ENCODE measurements at places on chromosomes 1 and 21.

DNA sequence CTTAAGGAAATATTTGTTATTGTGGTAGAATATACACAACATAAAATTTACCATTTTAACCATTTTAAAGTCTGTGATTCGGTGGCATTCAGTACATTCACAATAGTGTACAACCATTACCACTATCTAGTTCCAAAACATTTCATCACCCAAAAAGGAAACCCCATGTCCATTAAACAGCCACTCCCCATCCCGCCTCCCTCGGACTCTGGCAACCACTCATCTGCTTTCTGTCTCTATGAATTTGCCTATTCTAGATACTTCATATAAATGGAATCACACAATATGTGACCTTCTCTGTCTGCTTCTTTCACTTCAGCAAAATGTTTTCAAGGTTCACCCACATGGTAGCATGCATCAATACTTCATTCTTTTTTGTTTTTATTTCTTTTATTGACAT lies 51.3 kb downstream of the PTP4A2 start:
- DNase-seq = no peak

DNA sequence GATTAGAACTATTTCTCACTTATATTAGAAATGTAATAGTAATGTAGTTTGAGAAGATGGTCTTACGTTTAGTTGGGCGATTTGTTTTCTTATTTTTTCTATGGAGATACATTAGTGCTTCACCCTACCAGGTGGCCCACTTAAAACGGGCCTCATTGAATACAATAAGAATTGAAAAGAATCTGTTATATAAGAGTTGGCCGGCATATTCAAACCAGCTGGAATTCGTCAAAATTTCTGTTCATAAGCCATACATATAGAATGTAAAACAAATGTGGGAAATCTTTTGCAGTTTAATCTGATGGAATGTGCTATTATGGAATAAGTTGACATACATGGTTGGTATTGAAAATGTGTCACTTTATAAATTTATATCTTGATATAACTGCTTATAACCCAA lies 96.4 kb upstream of the C1orf105 start:
- DNase-seq = no peak

DNA sequence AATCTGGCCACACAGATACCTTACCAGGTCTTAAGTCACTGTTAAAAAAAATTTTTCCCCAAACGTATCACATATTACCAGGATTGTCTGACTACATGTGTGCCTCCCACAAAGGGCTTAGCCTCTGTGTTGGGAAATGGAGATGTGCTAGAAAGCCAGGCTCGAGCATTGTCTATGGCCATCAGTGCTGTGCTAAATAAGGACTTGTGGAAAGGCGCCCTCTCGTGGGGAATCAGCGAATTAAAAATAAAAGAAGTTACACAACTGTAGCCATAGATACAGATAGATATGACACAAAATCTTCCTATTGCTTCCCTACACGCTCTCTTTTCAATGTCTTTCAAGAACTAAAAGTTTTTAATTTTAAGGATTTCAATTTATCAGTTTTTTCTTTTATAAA lies 47.5 kb upstream of the CRNN start:
- peak; percentile 63 for DNase-seq

- DNase-seq = no peak
Measured at GRCh38 chr1:23909412-23909811, 3.8 kb downstream of the CNR2 start.

DNA sequence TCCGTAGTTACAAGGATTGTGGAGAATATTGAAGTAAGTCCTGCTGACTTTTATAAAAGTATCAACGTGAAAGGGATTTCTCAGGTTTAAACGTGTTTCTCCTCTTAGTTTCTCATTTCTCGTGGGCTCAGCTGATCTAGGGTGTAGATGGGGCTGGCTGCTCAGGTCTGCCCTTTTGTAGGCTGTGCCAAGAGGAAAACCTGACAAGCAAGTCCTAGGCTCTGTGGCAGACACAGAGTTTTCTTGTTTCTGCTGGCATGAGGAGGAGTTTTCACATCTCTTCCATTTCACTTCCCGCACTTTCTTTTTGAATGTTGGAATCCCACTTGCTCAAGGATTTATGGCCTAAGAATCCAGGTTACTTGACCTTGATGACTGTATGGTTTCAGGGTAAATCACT lies 14.8 kb downstream of the VPS13D start:
- no peak for DNase-seq

DNA sequence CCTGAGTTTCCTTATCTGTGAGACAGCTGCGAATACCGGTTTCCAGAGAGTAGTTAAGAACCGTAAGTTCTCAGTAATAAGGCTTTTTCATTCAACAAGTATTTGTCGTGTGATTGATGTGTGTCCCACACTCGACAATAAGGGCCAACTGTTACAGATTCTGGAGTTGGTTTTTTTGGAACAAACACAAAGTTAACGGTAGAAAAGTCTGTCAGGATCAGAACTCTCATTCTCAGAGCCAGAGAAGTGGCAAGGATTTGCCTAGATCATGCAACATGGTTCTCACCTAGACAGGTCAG lies 837 bp downstream of the NUDC start:
- no peak for DNase-seq

- DNase-seq = no peak
Measured at GRCh38 chr1:204307334-204307883, 52.3 kb downstream of the PLEKHA6 start.

GRCh38 chr1:22751124-22751531 lies 40.5 kb downstream of the EPHB2 start:
- no peak for DNase-seq

All from stimulated activated CD4-positive, alpha-beta T cell treated with anti-CD3 and anti-CD28 coated beads, Interleukin-2, amount 100 ng/mL, for 48 hours (primary cell).